Stimulated activated memory B cell treated with anti-CD40 and anti-IgM and Interleukin-4, amounts not matched to agents 10 μg/mL and 1 μg/mL and 100 μg/mL, for 72 hours (primary cell): ENCODE measurements at places on chromosomes 11 and 22.

- ATAC-seq = no peak
Measured at GRCh38 chr11:65390996-65391395, 4.6 kb downstream of the FRMD8 start.

DNA sequence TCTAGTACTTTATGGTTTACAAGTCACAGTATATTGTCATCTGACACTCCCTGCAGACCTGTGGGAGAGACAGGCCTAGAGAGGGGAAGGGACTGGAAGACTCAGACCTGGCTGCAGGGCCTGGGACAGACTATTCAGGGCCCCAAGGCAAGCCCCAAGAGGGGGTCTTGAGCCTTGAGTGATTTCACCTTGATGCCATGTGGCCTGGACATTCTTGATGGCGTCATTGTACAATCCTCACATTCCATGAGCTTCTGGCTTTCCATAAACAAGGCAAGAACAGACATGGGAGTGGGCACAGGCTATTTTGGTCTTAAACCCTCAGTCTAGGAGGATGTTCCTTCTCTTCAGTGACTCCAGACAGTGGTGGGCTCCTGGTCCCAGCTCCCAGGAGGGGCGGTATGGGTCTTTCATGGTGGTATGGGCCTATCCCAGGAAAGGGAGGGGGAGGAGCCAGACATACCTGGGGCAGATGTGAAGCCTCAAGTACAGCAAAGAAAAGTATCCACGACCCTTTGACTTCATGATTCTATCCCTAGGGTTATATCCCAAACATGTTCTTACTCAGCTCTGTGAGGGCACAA lies 1.8 kb upstream of the TBC1D10A start:
- ATAC-seq = no peak

DNA sequence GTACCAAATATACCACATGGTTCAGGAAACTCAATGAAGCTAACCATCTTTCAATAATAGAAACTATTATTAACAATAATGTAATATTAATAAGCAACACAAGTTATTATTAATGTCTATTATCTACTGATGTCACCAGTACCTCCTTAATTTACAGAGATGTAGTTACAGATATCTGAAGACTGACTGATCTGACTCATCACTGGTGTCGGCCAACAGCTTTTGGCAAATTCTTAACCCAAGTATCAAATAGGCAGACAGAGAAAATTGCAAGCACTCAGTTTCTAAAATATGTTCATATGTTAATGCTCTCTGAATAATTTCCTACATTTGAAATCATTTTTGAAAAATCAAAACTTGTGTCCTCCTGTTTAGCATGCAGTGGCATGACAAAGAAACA lies 100.4 kb upstream of the DDI1 start:
- ATAC-seq = no peak

DNA sequence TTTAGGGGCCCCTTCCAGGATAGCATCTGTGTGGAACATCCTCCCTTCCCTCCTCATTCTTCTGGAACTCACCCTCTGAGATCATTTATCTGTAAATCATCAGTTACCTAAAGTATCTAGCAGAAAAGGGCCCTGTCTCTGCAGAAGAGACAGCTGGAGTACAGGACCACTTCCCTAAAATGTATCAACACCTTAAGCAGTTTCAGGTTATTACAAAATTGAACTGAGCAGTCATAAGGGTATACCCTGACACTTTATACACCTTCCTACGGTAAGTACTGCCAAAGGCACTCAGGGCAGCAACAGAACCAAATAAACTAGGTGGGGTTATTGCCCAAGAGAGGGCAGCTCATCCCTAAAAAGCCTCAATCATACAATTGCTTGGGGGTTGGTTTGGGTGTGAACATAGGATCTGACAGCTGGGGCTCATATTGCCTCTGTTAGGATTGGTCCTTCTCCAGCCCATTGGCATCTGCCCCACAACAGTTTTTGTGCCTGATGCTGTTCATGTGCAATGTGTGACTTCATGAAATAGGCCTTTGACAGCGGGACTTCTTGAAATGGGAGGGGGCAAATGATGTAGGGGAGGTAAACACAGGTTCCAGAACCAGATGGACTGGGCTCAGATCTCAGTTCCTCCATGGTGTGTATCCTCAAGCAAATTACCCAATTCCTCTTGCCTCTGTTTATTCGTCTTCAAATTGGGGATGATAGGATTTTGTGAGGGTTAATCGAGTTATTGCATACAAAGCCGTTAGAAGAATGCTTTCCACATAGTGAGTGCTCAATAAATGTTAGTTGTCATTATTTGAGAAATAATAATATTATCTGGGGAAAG lies 2.9 kb downstream of the POU2AF3 start:
- ATAC-seq = peak; percentile 54

DNA sequence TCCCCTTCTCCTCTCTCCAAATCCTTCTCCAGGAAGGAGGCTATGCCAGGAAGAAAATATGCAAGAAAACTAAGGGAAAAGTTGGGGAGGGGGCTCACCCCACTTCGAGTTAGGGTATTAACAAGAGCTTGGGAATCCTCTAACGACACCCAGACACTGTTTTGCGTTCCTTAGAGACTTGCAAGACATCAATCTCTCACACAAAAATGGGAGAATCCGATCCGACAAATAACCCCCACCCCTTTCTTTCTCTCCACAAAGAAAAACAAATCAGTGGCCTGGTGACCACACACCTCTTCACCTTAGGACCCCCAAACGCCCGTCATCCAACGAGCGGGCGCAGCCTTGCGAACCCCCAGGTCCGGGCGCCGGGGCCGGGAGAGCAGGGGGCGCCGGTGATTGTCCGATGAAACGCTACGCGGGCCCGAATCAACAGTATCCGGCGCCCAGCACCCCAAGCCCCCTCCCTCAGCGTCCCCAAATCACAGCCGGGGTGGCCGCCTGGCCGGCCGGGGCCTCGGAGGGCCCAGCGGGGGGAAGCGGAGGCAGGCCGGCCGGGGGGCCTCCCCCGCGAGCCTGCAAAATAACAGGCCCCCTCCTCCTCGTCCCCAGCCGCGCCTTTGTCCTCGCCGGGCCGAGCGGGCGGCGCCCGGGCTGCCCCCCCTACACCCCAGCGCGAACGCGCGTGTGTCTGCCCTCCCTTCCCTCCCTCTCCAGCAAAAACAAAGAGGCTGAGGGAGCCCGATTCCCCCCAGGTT lies 690 bp downstream of the CSNK1E start:
- ATAC-seq = peak; percentile 75

- no peak for ATAC-seq
Measured at GRCh38 chr11:44625759-44626523, 60.5 kb downstream of the CD82 start.

- no peak for ATAC-seq
Measured at GRCh38 chr11:99548264-99548663, 527.5 kb downstream of the CNTN5 start.

- no peak for ATAC-seq
Measured at GRCh38 chr11:11742486-11742885, 99.3 kb upstream of the USP47 start.

- no peak for ATAC-seq
Measured at GRCh38 chr11:95354304-95354703, 123.3 kb upstream of the SESN3 start.

GRCh38 chr11:83054904-83055380 lies 16.8 kb downstream of the RAB30 start:
- peak; percentile 72 for ATAC-seq

DNA sequence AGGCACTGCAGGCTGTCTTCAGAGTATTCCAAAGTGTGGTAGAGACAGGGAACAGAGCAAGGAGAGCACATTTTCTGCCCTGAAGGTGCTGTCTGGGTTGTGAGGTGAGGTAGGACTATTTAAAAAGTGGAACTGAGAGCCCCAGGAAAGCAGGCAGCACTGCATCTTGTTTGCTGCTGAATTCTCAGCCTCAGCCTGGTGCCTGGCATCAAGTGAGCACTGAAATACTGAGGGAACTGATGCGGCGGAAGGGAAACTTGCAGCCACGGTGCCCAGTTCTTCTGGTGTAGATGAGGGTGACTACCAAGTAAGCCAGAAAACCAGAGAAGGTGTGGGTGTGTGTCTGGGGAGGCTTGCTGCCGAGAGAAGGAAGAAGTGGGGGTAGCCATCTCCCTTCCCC lies 59.5 kb downstream of the TNRC6B start:
- peak; percentile 92 for ATAC-seq

GRCh38 chr22:32531931-32532819 lies 57.6 kb downstream of the FBXO7 start:
- ATAC-seq = peak; percentile 4

DNA sequence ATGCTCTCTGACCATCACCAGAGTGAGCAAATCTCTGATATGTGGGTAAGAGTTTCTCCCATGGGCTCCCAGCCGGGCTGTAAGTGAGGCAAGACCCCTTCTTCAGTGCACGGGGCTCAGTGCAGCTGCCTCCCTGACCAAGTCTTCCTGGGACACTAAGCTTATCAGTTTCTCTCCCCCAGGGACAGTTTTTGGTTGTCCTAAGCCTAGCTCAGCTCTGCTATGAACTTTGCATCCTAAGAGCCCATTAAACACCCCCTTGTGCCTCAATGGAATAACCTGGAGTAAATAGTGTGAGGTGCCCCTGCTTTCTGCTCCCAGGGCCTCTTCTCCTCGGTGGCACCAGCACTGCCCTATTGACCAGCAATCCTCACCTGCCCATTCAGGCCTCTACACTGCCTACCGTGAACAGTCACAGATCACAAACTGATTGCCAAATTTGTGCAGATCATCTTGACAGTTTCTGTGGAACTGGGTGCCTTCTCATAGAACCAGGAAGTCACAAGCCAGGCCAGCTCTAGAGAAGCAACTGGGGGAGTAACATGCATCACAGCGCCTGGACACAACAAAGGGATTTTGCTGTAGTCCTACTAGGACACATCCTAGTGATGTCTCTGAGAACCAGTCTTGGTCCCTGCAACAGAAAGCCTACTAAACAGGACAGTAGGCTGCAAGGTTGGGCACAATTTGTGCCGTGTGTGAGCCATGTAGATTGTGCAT lies 19.5 kb upstream of the IGLL5 start:
- ATAC-seq = no peak

DNA sequence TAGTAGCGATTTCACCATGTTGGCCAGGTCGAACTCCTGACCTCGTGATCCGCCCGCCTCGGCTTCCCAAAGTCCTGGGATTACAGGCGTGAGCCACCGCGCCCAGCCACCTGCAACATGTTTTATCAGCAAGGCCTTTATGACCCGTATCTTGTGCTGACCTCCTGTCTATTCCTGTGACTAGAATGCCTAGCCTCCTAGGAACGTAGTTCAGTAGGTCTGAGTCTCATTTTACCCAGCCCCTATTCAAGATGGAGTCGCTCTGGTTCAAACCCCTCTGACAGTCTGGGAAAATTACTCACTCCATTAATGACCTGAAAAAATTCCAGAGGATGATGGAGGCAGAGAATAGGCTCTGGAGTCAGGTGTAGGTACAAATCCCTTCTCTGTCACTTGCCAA lies 30.0 kb upstream of the CXCR5 start:
- no peak for ATAC-seq
